Fibroblast of mammary gland (primary cell): ENCODE measurements at places on chromosomes 3 and 15.

DNA sequence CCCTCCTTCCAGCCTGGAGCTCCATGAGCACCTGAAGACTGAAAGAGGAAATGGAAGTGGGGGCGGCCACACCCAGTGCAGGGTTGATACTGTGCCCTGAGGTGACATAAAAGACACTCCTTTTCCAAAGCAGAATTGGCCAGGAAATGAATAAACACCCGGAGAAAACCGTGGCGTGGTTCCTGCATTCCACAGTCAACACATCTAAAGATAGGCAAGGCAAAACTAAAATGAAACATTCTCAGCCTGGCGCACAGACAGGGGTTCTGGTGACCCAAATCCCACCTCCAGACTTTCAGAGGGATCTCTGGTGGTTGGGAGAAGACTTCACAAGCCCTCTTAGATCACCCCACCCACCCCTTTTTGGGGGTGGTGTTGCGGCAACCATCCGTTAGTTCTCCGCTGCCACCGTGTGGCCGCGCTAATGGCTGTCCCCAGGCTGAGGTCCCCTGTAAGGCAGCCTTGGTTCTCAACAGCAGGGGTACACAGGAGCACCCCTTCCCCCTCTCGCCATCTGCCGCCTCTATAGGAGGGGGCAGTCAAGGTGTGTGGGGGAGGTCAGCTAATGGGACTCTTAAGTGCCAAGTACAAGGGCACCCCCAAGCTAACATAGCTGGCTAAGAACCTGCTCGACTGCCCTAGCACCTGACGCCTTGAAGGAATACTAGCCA, 2.5 kb upstream of the MST1R start:
- DNase-seq = peak; percentile 31

GRCh38 chr15:63913786-63914315, 80.1 kb upstream of the HERC1 start:
- no peak for DNase-seq

- DNase-seq = no peak
Observed at GRCh38 chr15:100198442-100198841, 143.3 kb downstream of the ADAMTS17 start.

DNA sequence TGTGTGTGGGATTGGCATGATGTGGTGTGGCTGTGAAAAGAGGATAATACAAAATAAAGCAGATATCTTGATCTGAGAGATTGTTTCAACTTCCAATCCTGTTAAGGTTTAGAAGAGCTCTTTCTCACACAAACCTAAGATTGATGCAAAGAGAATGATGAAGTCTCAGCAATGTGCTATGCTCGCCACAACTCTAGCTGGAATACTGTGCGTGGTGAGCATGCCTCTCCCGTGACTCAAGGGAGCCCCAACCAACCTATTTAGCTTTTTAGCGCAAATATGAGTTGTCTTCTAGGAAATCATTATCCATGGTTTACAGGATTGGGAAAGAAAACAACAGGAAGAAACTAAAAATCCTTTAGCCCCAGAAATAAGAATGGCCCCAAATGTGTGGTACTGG, 28.5 kb downstream of the BTLA start:
- DNase-seq = peak; percentile 45

GRCh38 chr15:26449291-26449690, 323.6 kb downstream of the GABRB3 start:
- DNase-seq = no peak

DNA sequence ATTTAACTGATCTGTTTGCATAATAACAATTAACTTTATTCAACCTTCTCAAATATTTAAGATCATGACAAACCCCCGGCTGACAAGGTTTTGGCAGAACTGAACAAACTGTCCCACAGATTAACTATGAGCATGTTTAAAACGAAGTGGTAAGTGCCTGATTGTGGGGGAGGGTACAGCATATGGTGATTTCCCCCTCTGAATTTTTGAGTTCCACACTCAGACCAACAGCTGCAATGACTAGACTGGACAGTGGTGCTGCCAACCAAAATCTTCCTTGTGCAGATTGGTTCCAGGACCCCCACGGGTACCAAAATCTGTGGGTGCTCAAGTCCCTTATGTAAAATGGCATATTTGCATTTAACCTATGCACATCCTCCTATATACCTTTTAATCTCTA, 449.5 kb downstream of the SHQ1 start:
- no peak for DNase-seq

DNA sequence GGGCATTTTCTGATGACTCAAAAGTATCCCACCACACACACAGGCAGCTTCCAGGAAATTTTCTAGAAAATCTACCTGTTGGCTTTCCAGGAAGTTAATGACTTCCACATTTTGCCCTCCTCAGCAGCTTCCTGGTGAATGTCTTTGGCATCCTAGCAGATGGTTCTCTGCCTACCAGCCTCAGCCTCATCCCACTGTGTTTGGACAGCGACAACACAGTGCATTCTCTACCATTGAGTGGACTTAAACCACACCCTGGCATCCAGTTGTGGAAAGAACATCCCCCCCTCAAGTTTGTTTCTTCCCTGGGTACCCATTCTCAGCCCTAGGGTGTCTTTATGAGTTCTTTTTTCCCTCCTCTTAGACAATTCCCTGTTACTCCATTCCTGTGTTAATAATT, 50.8 kb upstream of the GADL1 start:
- no peak for DNase-seq

DNA sequence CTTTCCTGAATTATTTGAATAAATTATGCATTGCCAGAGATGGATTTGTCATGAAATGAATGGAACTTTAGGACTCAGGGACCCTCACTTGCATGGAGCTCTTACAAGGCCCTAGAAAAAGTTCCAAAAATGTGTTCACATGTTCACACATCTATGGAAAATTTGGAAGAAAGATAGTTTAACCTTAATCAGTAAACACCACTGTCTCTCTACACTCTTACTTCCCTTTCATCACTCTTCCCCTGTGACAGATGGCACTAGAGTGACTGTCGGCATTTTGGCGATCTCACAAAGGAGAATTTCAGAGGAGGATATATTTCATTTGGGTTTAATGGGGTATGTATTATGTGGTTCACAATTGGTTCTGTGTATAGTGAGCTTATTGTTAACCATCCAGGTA, 600.8 kb downstream of the IGSF11 start:
- no peak for DNase-seq

- DNase-seq = peak; percentile 99
Observed at GRCh38 chr15:48939648-48940047, 24.1 kb downstream of the SHC4 start.

GRCh38 chr3:100032243-100032642, 82.1 kb downstream of the FILIP1L start:
- peak; percentile 72 for DNase-seq

DNA sequence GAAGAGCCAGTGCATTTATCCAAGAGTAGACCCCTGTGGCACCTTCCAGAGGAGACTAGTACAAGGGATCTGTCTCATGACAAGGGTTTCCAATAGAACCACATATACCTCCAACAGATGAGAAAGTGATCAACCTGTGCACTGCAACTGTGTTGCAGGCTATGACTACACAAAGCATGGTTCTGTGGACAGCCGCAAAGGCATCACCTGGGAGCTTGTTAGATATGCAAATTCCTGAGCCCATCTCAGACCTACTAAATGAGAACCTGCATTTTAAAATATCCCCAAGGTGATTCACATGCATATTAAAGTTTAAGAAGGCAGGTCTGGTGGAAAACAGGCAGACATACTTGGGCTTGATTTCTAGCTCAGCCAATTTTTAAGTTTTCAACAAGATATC, 368.7 kb downstream of the FOXP1 start:
- DNase-seq = no peak

DNA sequence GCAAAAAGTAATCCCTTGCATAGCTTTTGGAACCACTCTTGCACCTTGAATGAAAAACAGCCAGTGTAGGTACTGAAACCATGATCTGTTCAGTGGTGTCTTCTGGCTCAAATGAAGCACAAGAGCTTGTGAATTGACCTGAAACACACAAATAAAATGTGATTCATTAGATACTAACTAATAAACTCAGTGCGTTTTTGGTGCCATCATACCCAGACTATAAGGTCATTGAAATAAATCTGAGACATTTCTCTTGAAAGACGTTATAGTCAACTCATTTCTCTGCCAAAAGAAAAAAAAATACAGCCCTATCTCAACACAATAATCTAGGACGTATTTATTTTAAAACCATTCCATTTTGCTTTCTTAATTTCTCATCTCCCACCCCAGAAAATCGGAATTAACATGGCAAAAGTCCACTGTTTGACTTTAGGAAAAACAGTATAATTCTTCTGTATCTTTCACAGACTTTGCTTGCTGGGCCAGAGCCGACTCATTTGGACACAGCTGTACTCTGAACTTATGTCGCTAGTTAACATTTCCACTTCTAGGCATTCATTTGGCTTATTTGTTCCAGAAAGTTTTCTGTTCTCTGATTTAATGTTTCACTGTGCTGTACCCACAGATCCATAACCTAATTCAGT, 284.9 kb upstream of the TBL1XR1 start:
- peak; percentile 47 for DNase-seq

DNA sequence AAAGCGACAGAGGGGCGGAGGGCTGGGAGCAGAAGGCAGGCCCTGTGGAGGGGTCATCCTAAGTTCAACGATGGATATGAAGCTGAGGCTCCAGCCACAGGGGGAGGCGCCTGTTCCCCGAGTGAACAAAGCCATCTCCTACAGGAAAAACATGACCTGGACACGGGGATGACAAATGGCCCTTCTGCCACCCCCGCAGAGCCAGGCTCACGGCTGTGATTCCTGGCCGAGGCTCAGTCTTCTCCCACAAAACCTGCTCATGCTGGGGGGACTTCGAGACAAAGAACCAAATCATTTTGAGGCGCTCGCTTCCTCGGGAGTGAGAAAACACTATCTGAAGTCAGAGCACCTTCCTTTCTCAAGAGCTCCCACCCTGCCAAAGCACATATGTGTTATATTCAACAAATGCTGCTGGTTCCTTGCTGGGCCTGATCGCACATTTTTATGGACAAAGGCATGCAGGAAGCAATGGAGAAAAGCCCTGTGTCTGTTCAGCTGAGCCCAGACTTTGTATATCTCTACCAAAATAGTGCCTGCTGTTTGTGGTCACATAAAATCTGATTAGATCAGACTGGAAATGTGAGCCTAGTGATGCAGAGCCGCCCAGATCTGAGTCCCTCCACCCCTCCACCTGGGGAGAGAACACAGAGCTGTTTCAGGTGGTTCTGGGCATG, 5.6 kb downstream of the RBP1 start:
- DNase-seq = peak; percentile 19

DNA sequence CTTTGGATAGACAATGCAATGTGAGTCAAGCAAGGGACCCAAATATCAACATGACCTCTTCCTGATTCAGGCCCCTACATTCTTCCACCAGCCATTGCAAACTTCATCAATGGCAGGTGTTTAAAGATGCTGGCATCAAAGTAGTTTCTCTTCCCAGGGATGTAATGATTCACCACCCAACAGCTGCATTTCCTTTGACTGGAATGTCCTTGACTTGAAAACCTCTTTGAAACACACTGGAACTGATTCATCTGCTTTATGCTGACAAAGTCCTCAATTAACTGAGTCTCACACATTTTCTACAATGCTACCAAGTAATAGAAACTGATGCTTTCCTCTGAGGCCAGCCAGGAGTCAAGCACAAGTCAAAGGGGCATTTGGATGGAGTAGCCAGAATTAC, 385.5 kb downstream of the GBE1 start:
- DNase-seq = no peak

DNA sequence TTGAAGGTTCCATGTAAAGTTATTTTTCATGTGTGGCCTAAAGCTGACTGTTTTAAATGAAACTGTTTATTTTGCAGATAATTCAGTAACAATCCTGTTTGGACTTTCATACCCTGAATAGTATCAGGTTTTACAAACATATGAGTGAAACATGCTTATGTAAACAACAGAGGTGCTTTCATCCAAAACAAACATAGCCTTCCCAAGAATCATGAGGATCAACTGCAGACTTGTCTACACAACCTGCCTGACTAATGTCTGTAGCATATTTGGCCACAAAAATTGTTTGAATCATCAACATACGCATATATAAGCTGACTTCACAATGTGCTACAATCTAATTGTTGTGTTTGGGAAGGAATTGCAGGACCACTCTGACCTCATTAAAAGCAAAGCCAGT, 190.4 kb downstream of the DIPK2A start:
- DNase-seq = peak; percentile 74

- DNase-seq = no peak
Observed at GRCh38 chr3:52121464-52121805, 32.8 kb downstream of the POC1A start.

GRCh38 chr15:70269991-70270751, 172.5 kb upstream of the TLE3 start:
- DNase-seq = peak; percentile 52

DNA sequence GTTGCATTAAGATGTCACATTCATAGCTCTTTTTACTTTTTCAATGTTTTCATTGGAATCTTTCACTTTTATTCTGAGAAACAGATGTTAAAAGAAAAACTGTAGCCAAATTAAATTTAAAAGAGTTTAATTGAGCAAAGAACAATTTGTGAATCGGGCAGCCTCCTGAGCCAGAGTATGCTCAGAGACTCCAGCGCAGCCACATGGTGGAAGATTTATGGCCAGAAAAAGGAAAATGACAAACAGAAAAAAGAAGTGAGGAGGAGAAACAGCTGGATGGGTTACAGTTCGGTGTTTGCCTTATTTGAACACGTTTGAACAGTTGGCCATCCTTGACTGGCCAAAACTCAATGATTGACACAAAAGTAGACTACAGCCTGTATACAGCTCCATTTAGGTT, 33.8 kb upstream of the RAB11A start:
- no peak for DNase-seq

GRCh38 chr15:38564557-38565286, at the start of gene RASGRP1:
Gene RASGRP1, minus strand, starts transcription at chr15:38564814. Its CDS starts 186 bp downstream, at chr15:38564628.
- DNase-seq = peak; percentile 31

DNA sequence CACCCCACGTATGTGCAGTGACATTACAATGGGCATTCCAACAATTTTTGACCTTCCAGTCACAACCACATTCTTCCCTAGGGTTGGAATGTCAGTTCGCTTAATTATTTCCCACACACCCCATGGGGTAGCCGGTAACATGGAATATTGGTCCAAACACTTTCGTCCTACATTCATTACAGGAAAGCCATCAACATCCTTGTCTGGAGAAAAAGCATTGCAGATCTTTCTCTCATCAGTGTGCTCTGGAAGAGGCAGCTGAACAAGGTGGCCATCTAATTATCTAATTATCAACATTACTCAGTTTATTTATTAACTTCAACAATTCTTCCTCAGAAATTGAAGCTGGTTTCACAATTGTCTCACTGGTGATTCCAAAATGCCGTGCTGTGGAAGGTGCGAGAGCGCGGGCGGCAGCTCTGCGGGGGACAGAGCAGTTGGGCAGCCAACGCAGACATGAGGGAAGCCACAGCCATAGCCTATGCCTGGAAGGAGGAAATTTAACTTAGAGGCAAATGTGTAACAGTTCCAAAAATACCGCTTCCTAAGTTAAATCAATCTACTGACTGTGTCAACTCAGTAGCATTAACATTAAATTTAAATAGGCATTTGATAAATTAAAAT, 1158.9 kb upstream of the EPHA6 start:
- no peak for DNase-seq

DNA sequence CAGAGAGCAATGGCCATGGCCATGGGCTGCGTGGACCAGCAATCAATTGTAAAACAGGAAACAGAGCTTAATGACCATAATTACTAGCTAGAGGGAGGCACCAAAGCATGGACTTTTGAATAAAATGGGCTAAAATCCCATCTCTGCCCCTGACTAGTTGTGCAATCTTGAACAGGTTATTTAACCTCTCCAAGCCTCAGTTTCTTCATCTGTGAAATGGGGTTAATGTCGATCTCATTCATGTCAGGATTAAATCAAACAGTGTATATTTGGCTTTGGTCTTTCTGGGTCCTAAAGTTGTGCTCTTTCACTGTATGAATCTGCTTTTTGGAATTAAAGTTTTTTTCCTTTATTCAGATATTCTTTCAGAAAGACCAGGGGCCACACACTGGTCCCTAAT, 36.1 kb downstream of the ABTB1 start:
- DNase-seq = no peak
